ENCODE measurements at places on chromosomes 1 and 21. TPM values are rescaled to one million over a fixed set of nuclear protein-coding genes. Genes with fewer than 3 reads are reported as not detected.

FCMR gene
- total RNA-seq: 3.9 TPM

SLC30A7 gene
- 9.1 TPM for total RNA-seq

LAMB3 gene
- 20.2 TPM for total RNA-seq

ASCL5 gene
- 0.08 TPM for total RNA-seq

GJA9 gene
- total RNA-seq: not detected

RORC gene
- total RNA-seq: not detected

LYPD8 gene
- not detected for total RNA-seq

C2CD4D gene
- not detected for total RNA-seq

PPP1R15B gene
- total RNA-seq: 31.2 TPM

UBL4B gene
- total RNA-seq: not detected

GJA5 gene
- total RNA-seq: not detected

IGSF5 gene
- not detected for total RNA-seq

KCNK2 gene
- total RNA-seq: 0.10 TPM

MX2 gene
- not detected for total RNA-seq

KCNK1 gene
- 18.1 TPM for total RNA-seq

REN gene
- not detected for total RNA-seq

TTC34 gene
- 0.03 TPM for total RNA-seq

LHX8 gene
- total RNA-seq: 1.5 TPM

KCND3 gene
- 0.04 TPM for total RNA-seq

RGS13 gene
- total RNA-seq: not detected

COL16A1 gene
- total RNA-seq: 5.8 TPM

HAO2 gene
- total RNA-seq: not detected

C1orf53 gene
- total RNA-seq: 7.7 TPM

TSPEAR gene
- total RNA-seq: not detected

APOBEC4 gene
- total RNA-seq: not detected

RGS8 gene
- total RNA-seq: not detected

CELSR2 gene
- total RNA-seq: 3.8 TPM

LRRC38 gene
- not detected for total RNA-seq

MLLT11 gene
- 17.2 TPM for total RNA-seq

MAP1LC3C gene
- total RNA-seq: not detected

SUSD4 gene
- 0.82 TPM for total RNA-seq

ZSWIM5 gene
- total RNA-seq: 0.58 TPM

GBP6 gene
- not detected for total RNA-seq

AMY2A gene
- not detected for total RNA-seq

CYP4X1 gene
- not detected for total RNA-seq

NIBAN1 gene
- 0.85 TPM for total RNA-seq

AMY1C gene
- not detected for total RNA-seq

ZNF593OS gene
- total RNA-seq: 0.26 TPM

ACTA1 gene
- total RNA-seq: 0.13 TPM

CD53 gene
- total RNA-seq: not detected

RHEX gene
- total RNA-seq: not detected

NBPF6 gene
- total RNA-seq: not detected

POGK gene
- total RNA-seq: 29.2 TPM

HSD3B2 gene
- not detected for total RNA-seq

KRTAP21-2 gene
- not detected for total RNA-seq

KLHDC9 gene
- total RNA-seq: 2.3 TPM

PRAMEF2 gene
- not detected for total RNA-seq

PRKACB gene
- 7.9 TPM for total RNA-seq

RYR2 gene
- not detected for total RNA-seq

OR2G6 gene
- total RNA-seq: not detected

ATG4C gene
- total RNA-seq: 4.1 TPM

NUP210L gene
- total RNA-seq: not detected
